ENCODE measurements at places on chromosomes 2 and 18. TPM values are rescaled to one million over a fixed set of nuclear protein-coding genes. Genes with fewer than 3 reads are reported as not detected.

CRIM1 gene
- 134 TPM for total RNA-seq

ALLC gene
- not detected for total RNA-seq

STARD6 gene
- total RNA-seq, result not detected

RPRM gene
- not detected for total RNA-seq

CNDP1 gene
- not detected for total RNA-seq

RGPD4 gene
- total RNA-seq, result not detected

TCF23 gene
- total RNA-seq, result not detected

AP1S3 gene
- total RNA-seq, result 23.7 TPM

TP53I3 gene
- 182 TPM for total RNA-seq

CTDP1 gene
- total RNA-seq, result 15.8 TPM

DSC2 gene
- 1.5 TPM for total RNA-seq

DUSP2 gene
- 0.53 TPM for total RNA-seq

HOXD13 gene
- total RNA-seq, result 0.24 TPM

SPHKAP gene
- total RNA-seq, result not detected

OTX1 gene
- total RNA-seq, result 4.3 TPM

MRO gene
- total RNA-seq, result 0.36 TPM

KIF5C gene
- 0.42 TPM for total RNA-seq

RDH14 gene
- total RNA-seq, result 45.2 TPM

C2orf92 gene
- 0.81 TPM for total RNA-seq

CD8B2 gene
- not detected for total RNA-seq

TDRD15 gene
- not detected for total RNA-seq

ATP6V1B1 gene
- total RNA-seq, result 2.2 TPM

FBXO36 gene
- total RNA-seq, result 1.1 TPM

SIX3 gene
- 0.41 TPM for total RNA-seq

TTN gene
- total RNA-seq, result 0.01 TPM

PPM1B gene
- total RNA-seq, result 31.7 TPM

DNAH6 gene
- 0.06 TPM for total RNA-seq

C2orf15 gene
- 0.45 TPM for total RNA-seq

SCN2A gene
- not detected for total RNA-seq

FLACC1 gene
- total RNA-seq, result not detected

CPLX4 gene
- total RNA-seq, result not detected

ANKRD62 gene
- not detected for total RNA-seq

TUBA3E gene
- not detected for total RNA-seq

ST8SIA5 gene
- 0.02 TPM for total RNA-seq

AGXT gene
- not detected for total RNA-seq

NPHP1 gene
- total RNA-seq, result 7.2 TPM

SAG gene
- total RNA-seq, result not detected

INHBB gene
- 14.2 TPM for total RNA-seq

TUBA4B gene
- total RNA-seq, result 0.26 TPM

ADAM23 gene
- 10.0 TPM for total RNA-seq

MC5R gene
- total RNA-seq, result not detected

HAAO gene
- not detected for total RNA-seq

PLCL1 gene
- not detected for total RNA-seq

HOXD12 gene
- total RNA-seq, result not detected

ETAA1 gene
- total RNA-seq, result 7.7 TPM

CABYR gene
- 11.7 TPM for total RNA-seq

MALL gene
- total RNA-seq, result 158 TPM

ACOXL gene
- not detected for total RNA-seq

SGPP2 gene
- total RNA-seq, result 0.20 TPM

CYP26B1 gene
- total RNA-seq, result 12.9 TPM

DNER gene
- total RNA-seq, result 9.1 TPM

SOX11 gene
- not detected for total RNA-seq

RHBDD1 gene
- total RNA-seq, result 8.6 TPM

EML6 gene
- 1.8 TPM for total RNA-seq

IL36A gene
- total RNA-seq, result not detected

PJVK gene
- total RNA-seq, result 0.98 TPM

DTYMK gene
- total RNA-seq, result 124 TPM

CCDC141 gene
- not detected for total RNA-seq
